NCI-H187 (cell line): ENCODE measurements at places on chromosomes 4 and X.

GRCh38 chrX:80792205-80792604, 17.5 kb downstream of the BRWD3 start:
- DNase-seq = no peak

- peak; percentile 4 for DNase-seq
Observed at GRCh38 chr4:22941688-22942375, 249.1 kb downstream of the GBA3 start.

- DNase-seq = no peak
Observed at GRCh38 chr4:108396900-108397497, 223.4 kb upstream of the RPL34 start.

- DNase-seq = no peak
Observed at GRCh38 chr4:24443200-24443599, 141.2 kb downstream of the DHX15 start.

GRCh38 chr4:24754571-24754970, 40.8 kb upstream of the SOD3 start:
- no peak for DNase-seq

- no peak for DNase-seq
Observed at GRCh38 chr4:105451346-105451745, 22.5 kb downstream of the PPA2 start.

- no peak for DNase-seq
Observed at GRCh38 chr4:7045961-7046921, 3.1 kb downstream of the TADA2B start.

GRCh38 chr4:48774760-48775710, 5.0 kb downstream of the FRYL start:
- no peak for DNase-seq

GRCh38 chrX:10414862-10415261, 205.5 kb downstream of the MID1 start:
- DNase-seq = no peak

GRCh38 chr4:32219306-32220075, 1499.3 kb downstream of the PCDH7 start:
- no peak for DNase-seq

- no peak for DNase-seq
Observed at GRCh38 chr4:40180356-40180755, 16.5 kb upstream of the RHOH start.

DNA sequence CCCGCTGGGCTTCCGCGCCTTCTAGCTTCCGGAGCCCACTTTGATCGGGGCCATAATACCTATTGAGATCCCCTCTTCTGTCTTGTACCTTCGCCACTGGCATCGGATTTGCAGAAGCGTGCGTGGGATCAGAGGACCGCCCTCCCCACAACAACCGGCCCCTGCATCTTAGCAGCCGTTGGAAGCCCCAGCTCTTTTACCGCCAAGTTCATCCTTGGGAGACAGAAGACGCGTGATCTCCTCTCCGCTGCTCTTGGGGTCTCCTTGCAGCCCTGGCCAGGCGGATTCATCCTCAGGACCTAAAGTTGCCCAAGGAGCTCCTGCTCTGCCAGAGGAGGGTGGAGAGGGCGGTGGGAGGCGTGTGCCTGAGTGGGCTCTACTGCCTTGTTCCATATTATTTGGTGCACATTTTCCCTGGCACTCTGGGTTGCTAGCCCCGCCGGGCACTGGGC, 1.6 kb downstream of the SLIT2 start:
- no peak for DNase-seq

DNA sequence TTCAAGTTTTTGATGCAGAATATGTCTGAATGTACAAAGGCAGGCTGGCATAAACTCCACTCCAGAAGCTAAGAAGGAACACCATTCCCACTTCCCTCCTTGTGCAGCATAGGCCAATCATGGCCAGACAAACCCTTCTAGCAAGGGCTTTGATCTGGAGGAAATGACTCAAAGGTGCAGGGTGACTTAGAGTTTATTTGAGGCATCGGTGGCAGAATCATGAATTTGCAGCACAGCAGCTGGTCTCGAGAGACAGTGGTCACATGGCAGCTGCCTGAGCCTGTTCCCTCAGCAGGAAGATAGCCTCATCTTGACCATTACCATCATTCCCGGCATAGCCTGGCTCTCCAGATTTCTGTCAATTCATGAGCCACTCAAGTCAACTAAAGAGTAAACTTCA, 154.5 kb downstream of the ATP10D start:
- DNase-seq = no peak

GRCh38 chr4:147428583-147428982, 52.3 kb upstream of the EDNRA start:
- DNase-seq = no peak

- DNase-seq = no peak
Observed at GRCh38 chr4:15899511-15899910, 39.0 kb downstream of the FGFBP1 start.

DNA sequence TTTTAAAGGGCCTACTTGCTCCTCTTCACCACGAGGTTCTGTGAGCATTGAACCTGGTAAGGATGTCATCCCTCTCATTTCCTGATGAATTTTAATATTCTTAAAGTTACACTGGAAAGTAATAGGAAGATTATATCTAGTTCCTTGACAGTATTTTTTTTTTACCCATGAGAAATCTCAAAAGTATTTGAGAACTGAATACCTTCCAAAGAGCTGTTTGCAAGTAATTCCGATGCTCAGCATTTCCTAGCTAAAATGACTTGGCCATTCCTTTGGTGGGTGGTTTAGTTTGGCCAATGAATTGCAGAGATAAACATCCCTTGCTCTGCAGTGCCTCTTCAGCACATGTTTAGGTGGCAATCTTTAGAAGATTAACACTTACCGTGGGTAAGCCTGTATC, 110.2 kb upstream of the WDR1 start:
- DNase-seq = no peak

DNA sequence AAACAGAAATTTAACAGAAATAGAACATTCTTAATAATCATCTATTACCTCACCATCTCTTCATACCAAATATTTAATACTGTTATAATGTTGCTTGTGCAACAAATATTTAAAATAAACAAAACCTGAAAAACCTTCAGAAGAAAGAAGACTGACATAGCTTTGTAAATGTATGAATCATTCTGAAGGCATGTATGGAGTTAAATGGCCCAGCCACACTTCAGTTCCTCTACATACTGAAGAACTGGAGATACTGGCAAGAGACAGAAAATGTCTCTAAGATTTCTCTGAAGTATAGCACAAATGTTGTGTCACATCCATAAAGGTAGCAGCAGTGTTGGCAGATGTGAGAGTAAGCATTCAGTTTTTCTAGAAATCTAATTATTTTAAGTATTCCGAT, 275.3 kb upstream of the FGF13 start:
- no peak for DNase-seq

DNA sequence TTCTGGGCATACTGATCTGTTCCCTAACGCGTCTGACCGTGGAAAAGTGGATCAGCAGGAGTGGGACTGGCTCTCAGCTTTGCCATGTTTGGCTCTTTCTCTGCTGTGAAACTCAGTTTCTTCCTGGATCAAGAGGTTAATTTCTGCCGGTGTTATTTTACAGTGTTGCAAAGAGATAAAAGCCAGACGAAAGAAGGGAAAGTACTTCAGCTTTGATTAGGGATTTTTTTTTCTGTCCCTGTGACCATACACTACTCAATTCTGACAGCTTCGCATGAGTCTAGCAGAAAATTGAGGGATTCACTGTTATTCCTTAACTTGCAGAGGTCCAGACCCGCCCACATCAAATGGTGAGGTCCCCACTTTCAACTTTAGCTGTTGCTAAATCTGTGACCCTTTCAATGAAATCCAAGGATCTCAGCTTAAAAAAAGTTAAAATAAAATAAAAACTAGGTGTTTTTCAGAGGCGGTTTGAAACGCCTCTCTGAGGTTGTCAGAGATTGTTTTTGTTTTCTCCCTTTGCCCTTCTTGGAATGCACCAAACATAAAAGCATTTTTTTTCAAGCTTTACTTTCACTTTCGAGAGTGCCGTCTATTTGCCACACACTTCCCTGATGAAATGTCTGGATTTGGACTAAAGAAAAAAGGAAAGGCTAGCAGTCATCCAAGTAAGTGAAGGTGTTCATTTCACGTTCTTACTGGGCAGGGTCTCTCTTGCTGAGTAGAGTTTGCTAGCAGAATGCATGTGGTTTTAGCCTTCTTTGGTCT, at the start of gene TLR3:
TLR3 (plus strand) TSS at position 576 of the 768 bp plus-strand sequence. CDS start 7,464 bp downstream, outside the sequence.
- DNase-seq = no peak

DNA sequence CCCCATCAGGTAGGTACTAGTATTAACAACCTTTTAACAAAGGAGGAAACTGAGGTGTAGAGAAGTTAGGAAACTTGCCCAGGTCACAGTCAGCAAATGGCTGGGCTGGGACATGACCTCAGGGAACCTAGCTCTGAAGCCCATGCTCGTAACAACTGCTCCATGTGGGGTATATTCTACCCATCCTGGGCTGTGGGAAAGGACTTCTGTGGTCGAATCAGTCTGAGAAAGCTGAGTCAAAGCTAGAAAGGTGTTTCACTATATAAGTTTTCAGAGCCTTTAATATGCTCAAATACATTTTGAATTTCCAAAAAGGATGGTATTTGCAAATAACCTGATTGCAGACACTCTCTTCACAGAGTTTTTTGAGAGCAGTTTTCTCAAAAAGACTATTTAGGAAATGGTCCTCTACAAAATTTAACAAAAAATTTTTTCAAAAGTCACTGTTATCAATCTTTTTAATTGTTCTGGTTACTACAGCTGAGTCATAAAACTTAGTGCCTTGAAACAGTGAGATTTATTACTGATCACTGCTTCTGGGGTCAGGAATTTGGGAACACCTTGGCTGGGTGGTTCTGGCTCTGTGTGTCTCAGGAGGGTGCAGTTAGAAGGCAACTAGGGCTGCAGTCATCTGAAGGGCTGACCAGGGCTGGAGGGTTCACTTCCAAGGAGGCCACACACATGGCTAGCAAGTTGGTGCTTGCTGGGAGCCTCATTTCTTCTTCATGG, 53.6 kb downstream of the NSG1 start:
- no peak for DNase-seq

DNA sequence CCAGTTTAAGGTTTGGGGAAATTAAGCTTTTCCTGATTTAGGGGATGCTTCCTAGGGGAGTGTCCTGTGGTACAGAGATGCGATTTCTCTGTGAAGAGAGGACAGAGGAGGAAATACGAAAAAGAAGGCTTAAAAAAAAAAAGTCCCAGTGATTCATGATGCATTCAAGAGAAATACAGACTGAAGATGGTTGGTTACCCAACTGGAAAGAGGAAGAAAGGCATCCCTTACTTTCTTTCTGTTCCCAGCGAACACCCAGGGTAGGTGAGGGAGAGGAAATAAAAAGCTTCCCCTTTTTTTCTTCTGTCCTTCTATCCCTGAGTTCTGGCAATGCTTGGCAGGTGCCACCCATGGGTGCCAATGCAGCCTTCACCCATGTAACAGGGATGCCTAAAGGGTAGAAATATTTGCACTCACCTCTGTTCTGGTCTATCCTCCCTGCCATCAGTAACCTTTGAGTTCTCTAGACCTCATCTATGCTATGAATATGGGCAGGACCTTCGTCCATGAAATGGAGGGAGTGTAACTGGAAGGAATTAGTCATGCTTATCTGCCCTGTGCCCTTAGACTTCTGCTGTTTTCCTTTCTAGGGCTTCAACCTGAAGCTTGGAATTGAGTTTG, 230.1 kb upstream of the GALNTL6 start:
- DNase-seq = no peak

GRCh38 chr4:84159762-84160161, 339.3 kb downstream of the NKX6-1 start:
- no peak for DNase-seq

GRCh38 chr4:53132132-53132891, 233.5 kb downstream of the SCFD2 start:
- DNase-seq = no peak

GRCh38 chr4:137946453-137947174, 295.5 kb downstream of the SLC7A11 start:
- DNase-seq = no peak

DNA sequence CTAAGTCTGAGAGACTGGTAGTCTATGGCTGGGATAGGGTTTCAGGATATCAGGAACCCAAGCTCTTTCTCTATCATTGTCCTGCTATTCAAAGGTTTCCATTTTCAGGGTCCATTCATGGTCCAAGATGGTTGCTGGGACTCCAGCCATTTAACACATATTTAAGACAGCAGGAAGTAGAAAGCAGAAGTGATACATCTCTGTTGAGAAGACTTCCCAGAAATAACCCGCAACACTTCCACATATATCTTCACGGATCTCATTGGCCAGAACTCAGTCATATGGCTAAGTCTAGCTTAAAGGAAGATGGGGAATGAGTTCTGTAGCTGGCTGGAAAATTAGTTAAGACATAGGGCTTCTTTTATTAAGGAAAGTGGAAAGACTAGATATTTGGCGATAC, 23.8 kb downstream of the CTSO start:
- no peak for DNase-seq

GRCh38 chrX:1323315-1323714, 13.3 kb upstream of the IL3RA start:
- DNase-seq = no peak

- no peak for DNase-seq
Observed at GRCh38 chr4:137180349-137180748, 351.9 kb downstream of the PCDH18 start.

DNA sequence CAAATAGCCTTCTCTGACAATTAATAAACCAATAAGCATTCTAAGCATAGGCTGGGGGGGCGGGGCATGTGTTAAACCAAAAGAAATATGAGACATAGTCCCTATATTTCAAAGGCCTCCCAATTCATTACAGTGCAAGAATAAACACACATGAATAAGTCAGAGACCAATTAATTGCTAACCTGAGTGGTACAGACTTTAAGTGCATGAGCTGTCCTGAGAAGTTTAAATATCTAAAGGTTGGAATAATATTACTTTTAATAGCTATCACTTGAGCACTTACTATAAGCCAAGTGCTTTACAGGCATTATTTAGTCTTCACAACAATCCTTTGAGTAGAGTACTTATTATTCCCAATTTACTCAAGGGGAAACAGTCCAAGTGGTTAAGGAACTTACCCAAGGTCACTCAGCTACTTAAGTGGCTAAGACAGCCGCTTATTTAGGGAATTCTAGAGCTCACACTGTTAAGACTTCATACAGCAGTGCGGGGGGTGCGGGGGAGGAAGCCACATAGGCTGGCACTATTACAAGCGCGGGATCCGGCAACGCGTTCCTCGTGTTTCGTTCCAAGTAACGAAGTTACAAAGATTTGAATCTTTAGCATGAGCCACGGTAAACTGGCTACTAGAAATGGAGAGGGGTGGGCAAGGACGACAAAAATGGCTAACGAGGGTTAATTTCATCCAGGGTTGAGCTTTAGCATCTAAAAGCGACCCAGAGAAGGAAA, 1.4 kb downstream of the THOC2 start:
- no peak for DNase-seq

- no peak for DNase-seq
Observed at GRCh38 chr4:110119880-110120279, 78.5 kb downstream of the ELOVL6 start.

- no peak for DNase-seq
Observed at GRCh38 chr4:76943790-76944189, 5.8 kb upstream of the SEPTIN11 start.

- DNase-seq = no peak
Observed at GRCh38 chrX:119763181-119763580, 4.8 kb downstream of the SOWAHD start.

- DNase-seq = no peak
Observed at GRCh38 chr4:10006231-10006600, 15.1 kb downstream of the SLC2A9 start.
